Caco-2 (cell line): ENCODE measurements at places on chromosomes 12 and 14.
A peak's percentile ranks its signal among the peaks of the same experiment; 100 is the strongest.

DNA sequence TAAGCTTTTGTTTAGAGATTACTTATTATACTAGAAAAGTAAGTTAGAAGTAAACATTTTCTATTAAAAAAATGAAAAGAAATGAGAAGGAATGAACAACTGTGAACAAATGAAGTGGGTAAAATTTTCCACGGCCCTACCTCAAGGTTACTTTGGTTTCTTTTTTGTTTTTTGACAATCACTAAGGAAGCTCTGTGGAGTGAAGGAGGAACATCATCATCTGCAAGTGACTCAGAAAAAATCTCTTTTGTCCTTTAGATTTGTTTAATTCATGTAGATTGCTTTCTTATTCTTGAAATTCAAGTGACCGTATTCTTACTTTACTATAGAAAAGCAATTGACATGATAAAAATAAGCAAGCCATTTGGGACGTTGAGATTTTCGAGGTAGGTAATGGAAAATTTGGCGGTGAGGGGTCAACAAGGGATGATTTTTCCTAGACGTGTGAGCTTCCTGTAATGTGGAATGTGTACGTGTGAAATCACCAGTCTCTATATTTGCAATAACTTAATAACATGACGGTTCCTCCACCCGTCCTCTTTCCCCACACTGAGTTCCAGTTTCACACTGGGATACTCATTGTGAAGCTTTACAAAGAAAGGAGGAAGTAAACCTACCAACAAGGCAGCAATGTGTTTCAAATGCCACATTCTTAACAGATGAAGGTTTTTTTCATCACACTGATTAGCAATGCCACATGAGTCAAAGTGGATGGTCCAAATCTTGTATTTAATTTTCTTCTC lies 62.3 kb upstream of the EGLN3 start:
- DNase-seq = no peak
- no peak overlapping the region for H3K4me3 ChIP-seq
- H3K36me3 ChIP-seq = no peaks in the 10 kb centered on the region
- no peaks in the 10 kb centered on the region for H3K4me1 ChIP-seq

DNA sequence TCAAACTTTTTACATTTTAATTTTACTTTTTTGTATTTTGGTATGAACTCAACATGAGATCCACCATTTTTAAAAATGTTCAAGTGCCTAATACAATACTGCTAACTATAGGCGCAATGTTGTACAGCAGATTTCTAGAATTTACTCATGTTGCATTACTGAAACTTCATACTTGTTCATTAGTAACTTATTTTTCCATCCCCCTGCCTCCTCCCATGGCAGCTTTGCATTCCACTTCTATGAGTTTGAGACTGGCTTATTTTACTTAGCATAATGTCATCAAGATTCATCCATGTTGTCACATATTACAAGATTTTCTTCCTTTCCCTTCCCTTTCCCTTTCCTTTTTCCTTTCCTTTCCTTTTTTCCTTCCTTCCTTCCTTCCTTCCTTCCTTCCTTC lies 825.9 kb downstream of the SLC16A7 start:
- H3K27ac ChIP-seq = no peak overlapping the region
- DNase-seq = no peak
- H3K36me3 ChIP-seq = no peaks in the 10 kb centered on the region
- H3K27me3 ChIP-seq = no peaks in the 10 kb centered on the region
- H3K4me1 ChIP-seq = no peaks in the 10 kb centered on the region

GRCh38 chr12:51846271-51846691 lies 2.2 kb downstream of the FIGNL2 start:
- no peaks in the 10 kb centered on the region for H3K27me3 ChIP-seq
- peaks cover 41% of the 10 kb centered on the region for H3K4me1 ChIP-seq
- H3K27ac ChIP-seq = peak overlapping the region; percentile 74
- DNase-seq = no peak
- peak overlapping the region; percentile 83 for H3K4me3 ChIP-seq

- H3K27ac ChIP-seq = no peak overlapping the region
- H3K4me3 ChIP-seq = no peak overlapping the region
- H3K4me1 ChIP-seq = no peaks in the 10 kb centered on the region
- H3K36me3 ChIP-seq = no peaks in the 10 kb centered on the region
- H3K27me3 ChIP-seq = no peaks in the 10 kb centered on the region
Observed at GRCh38 chr12:40232602-40233001, 7.8 kb downstream of the LRRK2 start.

GRCh38 chr12:122840580-122841513 lies 5.6 kb downstream of the HIP1R start:
- peaks cover 1% of the 10 kb centered on the region; the same call in 1 of the 2 replicates for H3K36me3 ChIP-seq
- peaks cover 31% of the 10 kb centered on the region for H3K4me1 ChIP-seq
- peak; percentile 30 for DNase-seq
- H3K4me3 ChIP-seq = no peak overlapping the region
- H3K27ac ChIP-seq = peak overlapping the region; percentile 49

DNA sequence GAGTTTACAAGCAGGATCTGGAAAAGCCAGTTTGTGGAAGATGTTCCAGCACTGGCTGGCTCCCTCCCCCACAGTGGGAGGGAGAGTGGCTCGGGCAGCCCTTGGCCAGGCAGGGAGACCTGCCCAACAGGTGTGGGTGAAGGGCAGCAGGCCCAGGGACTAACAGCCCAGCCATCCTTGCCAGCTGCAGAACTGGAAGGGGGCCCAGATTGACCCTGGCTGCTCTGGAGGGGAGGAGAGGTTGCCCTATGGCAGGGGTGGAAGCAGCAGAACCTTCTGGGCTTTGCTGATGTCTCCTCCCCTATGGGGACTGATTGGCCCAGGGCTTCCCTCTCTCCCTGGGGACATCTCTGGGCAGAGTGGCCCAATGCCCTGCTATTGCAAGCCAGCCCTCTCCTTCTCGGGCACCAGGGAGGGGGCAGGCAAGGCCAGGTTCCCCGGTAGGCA lies 20.5 kb downstream of the IRF2BPL start:
- H3K27me3 ChIP-seq = no peaks in the 10 kb centered on the region
- H3K36me3 ChIP-seq = no peaks in the 10 kb centered on the region
- H3K4me1 ChIP-seq = peaks cover 61% of the 10 kb centered on the region

GRCh38 chr14:66143387-66144112 lies 342.6 kb upstream of the CCDC196 start:
- DNase-seq = no peak
- H3K4me3 ChIP-seq = no peak overlapping the region
- no peak overlapping the region for H3K27ac ChIP-seq
- no peaks in the 10 kb centered on the region for H3K27me3 ChIP-seq

- no peak overlapping the region for H3K4me3 ChIP-seq
- no peak overlapping the region for H3K27ac ChIP-seq
- DNase-seq = no peak
- no peaks in the 10 kb centered on the region for H3K4me1 ChIP-seq
- no peaks in the 10 kb centered on the region; the same call in 1 of the 2 replicates for H3K27me3 ChIP-seq
Observed at GRCh38 chr14:97945631-97946030, 1148.4 kb downstream of the VRK1 start.

- H3K4me1 ChIP-seq = peaks cover 25% of the 10 kb centered on the region
- H3K36me3 ChIP-seq = peaks cover 2% of the 10 kb centered on the region
- H3K4me3 ChIP-seq = no peak overlapping the region
- peak; percentile 68 for DNase-seq
- H3K27me3 ChIP-seq = no peaks in the 10 kb centered on the region
Observed at GRCh38 chr12:5493018-5493417, 61.1 kb downstream of the NTF3 start.

- H3K27ac ChIP-seq = no peak overlapping the region
- no peak for DNase-seq
- no peaks in the 10 kb centered on the region for H3K4me1 ChIP-seq
Observed at GRCh38 chr14:61476105-61476753, 154.8 kb downstream of the PRKCH start.

DNA sequence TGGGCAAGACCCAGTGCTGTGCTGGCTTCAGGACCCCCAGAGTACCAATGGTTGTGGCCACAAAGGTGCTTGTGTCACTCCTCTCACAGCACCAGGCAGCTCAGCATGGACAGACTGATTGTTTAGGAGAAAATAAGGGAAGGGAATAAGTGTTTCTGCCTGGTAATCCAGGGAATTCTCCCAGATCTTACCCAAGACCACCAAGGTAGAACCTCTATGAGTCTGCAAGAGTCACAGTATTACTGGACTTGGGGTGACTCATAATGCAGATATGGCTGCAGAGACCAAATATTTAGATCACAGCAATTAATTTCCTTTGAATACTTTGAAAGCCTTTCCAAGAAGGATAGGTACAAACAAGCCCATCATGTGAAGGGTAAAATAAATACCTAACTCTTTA lies 1178.3 kb upstream of the FLRT2 start:
- H3K36me3 ChIP-seq = no peaks in the 10 kb centered on the region
- no peaks in the 10 kb centered on the region for H3K27me3 ChIP-seq
- no peak for DNase-seq
- H3K27ac ChIP-seq = no peak overlapping the region
- H3K4me3 ChIP-seq = no peak overlapping the region

- H3K27me3 ChIP-seq = peaks cover 3% of the 10 kb centered on the region
- H3K36me3 ChIP-seq = no peaks in the 10 kb centered on the region
- H3K4me1 ChIP-seq = no peaks in the 10 kb centered on the region
- H3K27ac ChIP-seq = no peak overlapping the region
- peak overlapping the region; percentile 5; the same call in 1 of the 2 replicates for H3K4me3 ChIP-seq
Observed at GRCh38 chr14:77139540-77140358, 1.8 kb downstream of the ZDHHC22 start.

- DNase-seq = peak; percentile 65
- H3K36me3 ChIP-seq = peaks cover 1% of the 10 kb centered on the region; the same call in 1 of the 2 replicates
- H3K4me1 ChIP-seq = peaks cover 62% of the 10 kb centered on the region
- peak overlapping the region; percentile 86 for H3K27ac ChIP-seq
- peak overlapping the region; percentile 64 for H3K4me3 ChIP-seq
Observed at GRCh38 chr14:73759183-73759713, 45.1 kb upstream of the PNMA1 start.

GRCh38 chr14:87967496-87967895 lies 25.5 kb downstream of the GALC start:
- H3K4me1 ChIP-seq = no peaks in the 10 kb centered on the region
- DNase-seq = no peak
- no peak overlapping the region for H3K4me3 ChIP-seq
- no peak overlapping the region for H3K27ac ChIP-seq
- H3K27me3 ChIP-seq = no peaks in the 10 kb centered on the region

DNA sequence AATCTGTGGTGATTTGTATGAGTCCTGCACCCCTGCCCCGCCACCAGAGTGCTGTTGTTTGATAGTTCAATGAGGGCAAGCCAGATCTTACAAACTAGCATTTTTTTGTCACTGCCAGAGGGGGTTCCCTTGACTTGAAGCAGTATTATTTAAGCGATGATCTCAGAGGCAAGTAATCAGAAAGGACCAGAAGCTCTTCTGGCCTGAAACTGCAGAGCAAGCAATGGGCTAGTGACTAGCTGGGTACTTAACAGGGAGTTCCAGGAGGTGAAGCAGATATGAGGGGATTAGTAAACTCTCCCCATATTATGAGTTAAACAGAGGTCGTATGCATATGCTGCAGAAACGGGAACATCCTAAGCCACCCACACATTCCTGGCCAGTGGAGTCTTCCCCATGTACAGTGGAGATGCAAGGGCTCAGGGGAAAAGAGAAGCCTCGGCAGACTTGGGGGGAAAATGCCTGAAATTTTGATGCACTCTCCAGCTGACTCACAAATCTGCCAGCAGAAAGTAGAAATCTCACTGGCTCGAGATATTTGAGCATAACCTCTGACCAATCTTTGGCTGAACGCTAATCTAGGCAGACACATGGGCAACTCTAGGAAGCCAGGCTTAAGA lies 8.3 kb upstream of the CRACR2A start:
- DNase-seq = no peak
- H3K27me3 ChIP-seq = no peaks in the 10 kb centered on the region; the same call in 1 of the 2 replicates
- no peaks in the 10 kb centered on the region for H3K36me3 ChIP-seq
- no peak overlapping the region for H3K27ac ChIP-seq
- H3K4me3 ChIP-seq = no peak overlapping the region
- H3K4me1 ChIP-seq = no peaks in the 10 kb centered on the region

GRCh38 chr12:94879542-94879941 lies 124.0 kb downstream of the NDUFA12 start:
- DNase-seq = peak; percentile 55
- no peak overlapping the region for H3K4me3 ChIP-seq
- H3K36me3 ChIP-seq = no peaks in the 10 kb centered on the region
- H3K27me3 ChIP-seq = peaks cover under 1% of the 10 kb centered on the region; the same call in 1 of the 2 replicates

- H3K36me3 ChIP-seq = no peaks in the 10 kb centered on the region
- peak overlapping the region; percentile 99 for H3K27ac ChIP-seq
- no peaks in the 10 kb centered on the region for H3K27me3 ChIP-seq
- peaks cover 35% of the 10 kb centered on the region for H3K4me1 ChIP-seq
Observed at GRCh38 chr14:92503756-92504491, 9.7 kb upstream of the RIN3 start.

DNA sequence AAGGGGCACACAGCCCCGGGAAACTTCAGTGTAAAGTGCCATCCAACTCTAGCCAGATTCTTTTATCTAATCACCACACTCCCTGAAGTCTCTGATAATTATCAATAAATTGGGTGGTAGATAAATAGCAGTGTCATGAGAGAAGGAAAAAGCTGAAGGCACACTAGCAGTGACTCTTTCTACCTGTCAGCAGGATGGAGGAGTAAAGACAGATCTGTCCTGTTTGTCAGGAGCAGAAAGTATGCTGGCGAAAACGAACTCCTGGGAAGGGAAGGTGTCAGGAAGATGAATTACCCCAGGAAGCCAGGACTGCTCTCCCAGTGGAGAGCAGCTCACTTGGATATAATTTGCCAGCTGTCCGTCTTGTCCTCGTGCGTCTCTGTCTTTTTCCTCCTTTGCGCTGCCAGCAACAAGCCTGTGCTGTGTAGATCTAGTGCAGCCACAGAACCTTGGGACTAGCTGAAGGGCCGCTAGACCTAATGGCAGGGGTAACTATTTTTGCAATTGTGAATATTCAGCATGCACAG lies 981.9 kb downstream of the DIO2 start:
- no peaks in the 10 kb centered on the region for H3K36me3 ChIP-seq
- DNase-seq = no peak
- no peaks in the 10 kb centered on the region for H3K4me1 ChIP-seq
- no peak overlapping the region for H3K27ac ChIP-seq
- no peaks in the 10 kb centered on the region; the same call in 1 of the 2 replicates for H3K27me3 ChIP-seq

GRCh38 chr14:31382221-31382620 lies 38.1 kb downstream of the HEATR5A start:
- H3K36me3 ChIP-seq = no peaks in the 10 kb centered on the region
- H3K27ac ChIP-seq = no peak overlapping the region
- no peak for DNase-seq
- no peaks in the 10 kb centered on the region for H3K4me1 ChIP-seq
- no peaks in the 10 kb centered on the region for H3K27me3 ChIP-seq
- no peak overlapping the region for H3K4me3 ChIP-seq

GRCh38 chr12:122730215-122731014 lies at the start of gene HCAR1:
Gene HCAR1, minus strand, starts transcription at chr12:122730844. Its CDS starts 505 bp downstream, at chr12:122730339.
- H3K27me3 ChIP-seq = no peaks in the 10 kb centered on the region
- H3K4me1 ChIP-seq = peaks cover 43% of the 10 kb centered on the region
- peak within 1 kb of the TSS; percentile 81 for H3K27ac ChIP-seq
- no peaks in the 10 kb centered on the region for H3K36me3 ChIP-seq
- DNase-seq = peak; percentile 51
- H3K4me3 ChIP-seq = peak within 1 kb of the TSS; percentile 47

GRCh38 chr14:74514471-74514941 lies 20.9 kb downstream of the ISCA2 start:
- H3K27me3 ChIP-seq = no peaks in the 10 kb centered on the region
- no peaks in the 10 kb centered on the region for H3K36me3 ChIP-seq
- no peak overlapping the region for H3K27ac ChIP-seq
- no peak overlapping the region for H3K4me3 ChIP-seq
- no peaks in the 10 kb centered on the region for H3K4me1 ChIP-seq
